ELR (cell line): ENCODE measurements at places on chromosomes 1 and 21.

DNA sequence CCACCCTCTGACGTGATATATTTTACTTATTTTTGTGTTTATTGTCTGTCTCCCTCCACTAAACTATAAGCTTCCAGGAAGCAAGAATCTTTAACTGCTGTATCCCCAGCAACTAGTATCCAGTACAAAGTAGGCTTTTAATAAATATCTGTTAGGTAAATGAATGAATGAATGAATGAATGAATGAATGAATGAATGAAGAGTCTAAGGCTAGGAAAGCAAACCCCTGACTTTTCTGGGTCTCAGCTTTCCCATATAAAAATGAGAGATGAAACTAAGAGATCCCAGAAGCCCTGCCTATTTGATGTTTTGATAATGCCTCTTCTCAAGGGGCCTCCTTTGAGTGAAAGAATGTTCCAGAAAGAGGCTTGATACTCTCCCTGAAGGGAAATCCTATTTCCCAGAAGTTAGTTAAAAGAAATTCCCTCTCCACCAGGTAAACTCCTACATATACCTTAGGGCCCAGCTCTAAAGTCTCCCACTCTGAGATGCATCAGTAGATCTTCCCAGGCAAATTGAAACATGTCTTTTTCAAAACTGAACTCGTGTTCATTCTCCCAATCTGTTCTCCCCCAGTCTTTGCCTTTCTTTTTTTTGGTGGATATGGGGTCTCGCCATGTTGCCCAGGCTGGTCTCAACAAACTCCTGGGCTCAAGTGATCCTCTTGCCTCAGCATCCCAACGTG lies 7.8 kb downstream of the TTC39A start:
- DNase-seq, result no peak

- no peak for DNase-seq
Measured at GRCh38 chr1:3021233-3021671, at the start of gene ACTRT2. ACTRT2 (plus strand) TSS chr1:3021467; CDS start chr1:3021687, 220 bp downstream.

- DNase-seq, result peak; percentile 70
Measured at GRCh38 chr1:59947047-59947938, 20.7 kb upstream of the CYP2J2 start.

DNA sequence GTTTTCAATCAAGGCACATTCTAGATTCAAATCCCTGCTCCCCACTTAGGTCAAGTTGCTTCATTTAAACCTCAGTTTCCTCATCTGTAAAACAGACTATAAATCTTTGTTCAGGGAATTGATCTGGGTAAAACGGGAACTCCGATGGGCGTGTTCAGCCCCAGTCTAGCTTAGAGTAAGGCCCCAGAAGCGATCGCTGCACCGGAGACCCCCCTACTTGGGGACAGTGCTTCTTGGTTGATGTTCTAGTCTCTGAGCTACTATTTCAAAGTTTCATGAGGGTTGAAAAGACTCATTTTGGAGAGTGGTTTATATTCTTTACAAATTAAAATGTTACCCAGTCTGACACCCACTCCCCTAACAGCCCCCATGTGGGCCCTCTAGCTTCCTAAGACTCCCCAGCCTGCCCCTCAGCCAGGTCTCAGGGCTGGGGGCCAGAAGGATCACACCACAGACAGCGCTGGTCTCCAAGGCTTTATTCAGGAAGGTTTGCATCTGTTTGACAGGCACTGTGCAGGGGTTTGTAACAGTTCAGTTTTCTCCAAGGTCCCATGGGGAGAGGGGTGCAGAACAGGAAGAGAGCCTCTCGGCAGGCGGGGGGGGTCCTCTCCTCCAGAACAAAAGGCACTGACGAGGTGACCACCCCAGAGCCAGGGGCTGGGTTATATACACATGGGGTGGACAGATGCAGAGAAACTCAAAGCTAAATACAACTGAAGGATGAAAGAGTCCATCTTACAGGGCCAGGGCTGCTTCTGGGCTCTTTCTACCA lies 82.9 kb downstream of the STUM start:
- no peak for DNase-seq

DNA sequence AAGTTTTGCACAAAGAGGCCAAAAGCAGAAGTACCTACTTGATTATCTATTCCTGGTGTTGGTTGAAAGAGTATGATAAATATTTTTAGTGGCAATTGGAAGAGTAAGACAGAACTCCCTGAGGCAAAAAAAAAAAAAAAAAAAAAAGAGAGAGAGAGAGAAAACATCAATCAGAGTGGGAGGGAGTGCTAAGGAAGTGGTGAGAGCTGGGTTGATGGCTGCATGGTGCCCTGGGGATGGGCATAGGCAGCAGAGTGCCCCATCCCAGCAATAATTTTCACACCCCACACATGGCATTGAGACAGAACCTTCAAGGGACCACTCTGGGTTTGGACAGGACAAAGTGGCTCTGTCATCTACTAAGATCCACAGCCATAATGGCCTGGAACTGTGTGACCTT lies 59.4 kb upstream of the FAM20B start:
- DNase-seq, result no peak

- DNase-seq, result no peak
Measured at GRCh38 chr1:237931581-237931980, 40.9 kb upstream of the ZP4 start.

DNA sequence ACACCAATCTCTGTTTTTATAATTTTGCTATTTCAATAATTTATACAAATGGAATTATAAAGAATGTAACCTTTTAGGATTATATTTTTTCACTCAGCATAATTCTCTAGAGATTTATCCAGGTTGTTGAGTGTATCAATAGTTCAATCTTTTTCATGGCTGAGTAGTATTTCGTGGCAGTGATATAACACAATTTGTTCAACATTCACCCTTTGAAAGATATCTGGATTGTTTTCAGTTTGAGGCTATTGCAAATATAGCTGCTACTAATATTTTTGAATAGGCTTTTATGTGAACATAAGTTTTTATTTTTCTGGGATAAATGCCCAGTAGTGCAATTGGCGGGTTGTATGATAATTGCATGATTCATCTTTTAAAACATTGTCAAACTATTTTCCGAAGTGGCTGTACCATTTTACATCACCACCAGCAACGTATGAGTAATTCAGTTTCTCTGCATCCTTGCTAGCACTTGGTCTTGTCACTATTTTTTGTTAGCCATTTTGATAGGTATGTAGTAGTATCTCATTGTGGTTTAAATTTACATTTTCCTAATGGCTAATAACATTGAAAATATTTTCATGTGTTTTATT lies 55.6 kb upstream of the ABCD3 start:
- DNase-seq, result peak; percentile 58

DNA sequence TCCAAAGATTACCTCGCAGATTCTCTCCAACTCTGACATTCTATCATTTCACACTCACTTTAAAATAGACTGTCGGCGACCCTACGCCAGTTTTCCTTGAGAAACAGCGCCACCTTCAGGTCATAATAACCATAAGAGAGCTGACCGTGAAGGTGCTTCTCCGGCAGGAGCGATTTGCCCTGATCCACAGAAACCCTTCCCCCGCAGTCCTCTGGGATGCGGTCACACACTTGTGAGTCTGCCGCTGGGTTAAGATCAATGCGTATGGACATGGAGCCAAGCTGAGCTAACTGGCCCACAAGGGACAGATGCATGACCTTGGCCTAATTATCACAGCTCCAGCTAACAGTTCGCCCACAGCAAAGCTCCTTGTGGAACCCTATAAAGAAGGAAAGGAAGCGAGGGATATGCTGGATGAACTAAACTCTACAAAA lies 32.8 kb upstream of the IFNAR2 start:
- DNase-seq, result peak; percentile 79

GRCh38 chr1:221035662-221036153 lies 156.5 kb downstream of the HLX start:
- DNase-seq, result peak; percentile 96

DNA sequence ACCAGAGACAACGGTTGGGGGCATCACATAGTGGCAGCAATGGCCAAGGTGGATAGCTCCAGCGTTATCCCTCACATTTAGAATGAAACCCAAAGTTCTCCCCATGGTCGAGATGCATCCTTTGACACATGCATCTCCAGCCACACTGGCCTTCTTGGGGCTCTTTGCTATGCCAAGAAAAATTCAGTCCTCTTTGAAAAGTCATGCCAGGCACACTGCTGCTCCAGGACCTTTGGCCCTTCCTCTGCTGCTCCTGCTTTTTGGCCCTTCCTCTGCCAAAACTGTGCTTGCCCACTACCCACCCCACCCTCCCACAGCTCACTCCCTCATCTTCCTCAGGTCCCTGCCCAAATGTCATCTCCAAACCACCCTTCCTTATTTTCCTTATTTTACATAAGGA lies 106.4 kb downstream of the C1orf94 start:
- no peak for DNase-seq
